ENCODE measurements at places on chromosomes 3 and 15.
A peak's percentile ranks its signal among the peaks of the same experiment; 100 is the strongest.

- no peak for DNase-seq
Measured at GRCh38 chr3:14404631-14405359, 2.4 kb downstream of the SLC6A6 start.

DNA sequence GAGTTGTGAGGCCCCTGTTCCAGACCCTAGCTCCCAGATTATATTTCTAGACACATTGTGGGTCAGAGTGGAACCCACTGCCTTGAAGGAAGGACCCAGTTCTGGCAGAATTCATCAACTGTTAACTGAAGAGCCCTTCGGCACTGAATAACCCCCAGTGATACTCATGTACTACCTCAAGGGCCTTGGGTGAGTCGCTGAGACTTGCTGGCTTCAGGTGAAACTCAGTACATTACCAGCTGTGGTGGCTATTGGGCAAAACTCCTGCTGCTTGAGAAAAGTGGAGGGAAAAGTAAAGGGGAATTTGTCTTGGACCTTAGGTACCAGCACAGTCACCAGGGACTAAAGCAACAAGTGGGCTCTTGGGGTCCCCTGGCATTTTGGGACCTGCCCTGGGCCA, 394.9 kb upstream of the EPHA3 start:
- no peak for DNase-seq

DNA sequence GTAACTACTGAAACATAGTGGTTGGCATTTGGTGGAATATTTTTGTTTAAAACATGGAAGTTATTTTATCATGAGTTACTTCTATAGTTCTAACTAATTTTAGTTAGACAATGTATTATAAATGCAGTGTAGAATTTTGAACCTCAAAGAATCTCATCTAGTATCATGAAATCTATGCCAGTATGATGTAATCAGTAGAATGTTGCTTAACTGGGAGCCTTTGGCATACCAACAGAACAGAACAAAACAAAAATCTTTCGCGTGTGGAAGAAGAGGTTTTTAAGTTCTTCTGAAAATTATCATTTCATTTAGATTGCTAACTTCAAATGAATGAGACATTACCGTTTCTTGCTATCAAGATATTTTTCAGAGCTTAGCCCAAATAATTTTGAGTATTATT, 98.4 kb upstream of the LRRFIP2 start:
- DNase-seq, result no peak

- DNase-seq, result no peak
Measured at GRCh38 chr3:171813897-171814460, 3.7 kb upstream of the PLD1 start.

GRCh38 chr3:10926811-10927521, 65.6 kb upstream of the SLC6A1 start:
- no peak for DNase-seq

DNA sequence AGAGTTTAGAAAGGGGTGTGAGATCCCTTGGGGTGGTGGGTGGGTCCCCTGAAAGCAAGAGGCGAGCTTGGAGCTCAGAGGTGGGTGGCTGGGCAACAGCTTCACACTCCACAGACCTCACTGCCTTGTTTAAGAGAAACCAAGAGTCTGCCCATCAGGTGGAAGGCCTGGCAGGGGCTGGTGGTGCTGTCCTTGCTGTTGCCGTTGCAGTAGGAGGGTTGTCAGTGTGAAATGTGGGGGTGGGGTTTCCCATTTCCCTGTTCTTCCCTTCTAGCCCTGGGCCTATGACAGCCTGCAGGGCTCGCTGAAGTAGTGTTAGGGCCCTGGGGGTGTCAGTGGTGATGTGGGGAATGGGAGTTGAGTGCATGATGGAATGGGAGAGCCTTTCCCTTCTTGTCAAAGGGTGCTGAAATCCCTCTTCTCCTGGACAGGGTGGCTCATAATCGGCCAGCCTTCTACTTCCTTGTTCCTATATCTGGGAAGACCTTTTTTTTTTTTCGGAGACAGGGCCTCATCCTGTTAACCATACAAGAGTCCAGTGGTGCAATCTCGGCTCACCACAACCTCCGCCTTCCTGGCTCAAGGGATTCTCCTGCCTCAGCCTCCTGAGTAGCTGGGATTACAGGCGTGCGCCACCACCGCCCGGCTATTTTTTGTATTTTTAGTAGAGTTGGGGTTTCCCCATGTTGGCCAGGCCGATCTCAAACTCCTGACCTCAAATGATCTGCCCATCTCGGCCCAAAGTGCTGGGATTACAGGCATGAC, 4.3 kb downstream of the PLEKHO2 start:
- no peak for DNase-seq

DNA sequence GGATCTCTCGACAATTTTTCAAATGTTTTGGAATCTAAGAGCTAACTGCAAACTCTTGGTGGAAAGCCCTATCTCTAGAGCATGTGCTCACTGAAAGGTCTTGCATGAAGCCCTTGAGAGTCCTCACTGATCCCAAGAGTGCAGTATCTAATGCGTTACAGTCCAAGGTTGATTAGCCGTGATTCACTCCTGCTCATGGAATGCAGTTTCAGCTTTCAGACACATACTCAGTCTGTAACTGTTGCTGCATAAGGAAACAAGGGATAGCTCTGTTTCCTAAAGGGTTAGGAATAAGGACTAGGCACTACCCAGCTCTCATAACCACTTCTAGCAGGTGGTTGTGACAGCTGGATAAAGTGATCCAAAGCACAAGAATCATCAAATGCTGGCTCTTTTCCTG, 687.4 kb upstream of the CFAP20DC start:
- DNase-seq, result no peak

DNA sequence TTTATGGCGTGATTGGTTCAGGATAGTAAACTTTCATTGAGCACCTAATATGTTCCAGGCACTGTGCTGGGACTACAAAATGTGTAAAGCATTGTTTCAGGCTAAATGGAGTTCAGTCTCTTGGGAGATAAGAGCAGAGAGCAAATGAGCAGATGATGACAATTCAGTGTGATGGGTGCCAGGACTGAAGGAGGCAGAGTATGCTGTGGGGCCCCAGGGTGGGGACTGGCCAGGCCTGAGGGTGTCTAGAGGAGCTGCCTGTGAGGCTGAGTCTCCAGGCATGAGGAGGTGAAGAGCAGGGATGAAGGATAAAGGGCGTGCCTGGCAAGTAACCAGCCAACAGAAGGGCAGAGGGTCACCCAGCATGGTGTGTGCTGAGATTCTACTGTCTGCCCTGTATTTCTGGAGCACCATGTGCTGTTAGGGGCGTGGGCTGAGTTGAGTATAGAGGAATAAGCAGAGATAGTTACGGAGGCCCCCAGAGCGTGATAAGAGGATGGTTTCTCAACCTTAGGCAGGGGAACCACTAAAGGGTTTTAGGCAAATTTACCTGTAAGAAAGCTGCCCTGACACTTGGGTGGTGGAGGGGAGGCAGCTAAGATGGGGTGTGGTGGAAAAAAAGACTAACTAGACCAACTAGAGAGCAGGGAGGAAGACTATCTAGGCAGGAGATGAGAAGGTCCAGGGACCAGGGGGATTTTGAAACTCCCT, 38.5 kb downstream of the EPHB1 start:
- DNase-seq, result no peak

- DNase-seq, result no peak
Measured at GRCh38 chr15:76035593-76035992, 23.4 kb upstream of the NRG4 start.

DNA sequence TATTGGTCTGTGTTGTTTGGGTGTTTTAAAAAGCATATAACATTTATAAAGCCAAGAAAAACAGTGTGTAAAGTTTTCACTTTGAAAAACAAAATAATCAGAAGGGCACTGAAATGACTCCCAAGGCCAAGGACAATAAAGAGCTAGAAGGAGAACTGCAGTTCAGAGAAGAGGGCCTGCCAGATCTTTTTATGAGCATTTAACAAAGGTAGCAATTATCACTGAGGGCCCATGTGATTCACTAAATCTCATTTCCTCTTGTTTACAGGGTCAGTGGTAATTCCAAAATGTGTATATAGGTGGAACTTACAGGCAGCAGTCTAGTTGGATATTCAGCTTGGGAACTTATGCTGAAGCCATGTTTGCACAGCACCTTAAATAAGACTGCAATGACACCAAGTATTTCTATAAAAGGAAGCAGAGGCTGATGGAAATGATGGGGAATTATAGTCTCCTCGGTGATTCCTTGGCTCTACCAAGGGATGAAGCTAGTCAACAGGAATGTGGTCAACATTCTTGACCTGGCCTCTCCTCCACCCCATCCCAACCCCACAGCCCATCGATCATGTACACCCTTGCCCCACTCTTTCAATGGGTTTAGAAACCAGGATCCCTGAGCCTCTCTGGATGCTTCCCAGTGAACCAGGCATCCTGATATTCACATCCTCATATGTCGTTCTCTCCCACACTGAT, 54.4 kb upstream of the THUMPD3 start:
- DNase-seq, result no peak

DNA sequence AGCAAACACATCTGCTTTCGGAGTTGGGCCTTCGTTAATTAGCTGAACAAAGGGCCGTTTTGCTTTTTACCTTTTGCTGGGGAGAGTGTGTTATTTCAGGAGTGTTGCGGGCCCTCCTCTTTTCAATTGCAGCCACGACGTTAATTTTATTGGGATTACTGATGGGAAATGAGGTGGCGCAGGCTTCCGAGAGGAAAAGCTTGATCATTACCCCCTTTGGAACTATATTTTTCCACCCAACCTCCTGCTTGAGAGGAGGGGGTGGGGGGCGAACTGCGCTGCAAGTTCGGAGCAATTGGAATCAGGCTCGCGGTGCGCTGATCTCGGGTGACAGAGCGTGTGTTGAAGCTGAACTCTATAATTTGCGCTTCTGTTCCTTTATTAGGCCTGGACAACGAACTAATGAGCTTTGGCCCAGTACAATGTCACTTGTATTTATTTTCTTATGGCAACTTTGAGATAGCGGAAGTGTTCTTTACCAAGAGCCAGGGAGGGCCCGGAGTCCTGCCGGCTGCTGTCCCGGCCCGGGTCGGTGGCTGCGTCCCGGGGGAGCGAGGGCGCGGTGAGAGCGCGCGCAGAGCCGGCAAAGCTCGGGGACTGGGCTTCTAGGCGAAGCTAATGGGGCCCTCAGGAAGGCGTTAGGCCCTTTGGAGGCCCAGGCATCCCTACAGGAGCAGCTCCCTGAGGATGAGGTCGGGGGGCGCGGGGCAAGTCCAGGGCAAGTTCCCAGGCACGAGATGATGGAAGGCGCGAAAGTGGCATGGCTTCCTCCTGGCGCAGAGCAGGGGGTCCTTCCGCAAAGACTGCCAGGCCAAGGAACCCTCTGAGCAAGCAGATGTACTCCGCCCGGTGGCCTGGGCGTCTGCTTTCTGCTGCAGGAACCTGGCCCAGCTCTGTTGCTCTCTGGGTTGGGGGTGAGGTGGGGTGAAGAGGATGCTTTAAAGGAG, 12.9 kb downstream of the NR2F2 start:
- peak; percentile 31 for DNase-seq

GRCh38 chr3:115279939-115280338, 132.9 kb upstream of the ZBTB20 start:
- no peak for DNase-seq

DNA sequence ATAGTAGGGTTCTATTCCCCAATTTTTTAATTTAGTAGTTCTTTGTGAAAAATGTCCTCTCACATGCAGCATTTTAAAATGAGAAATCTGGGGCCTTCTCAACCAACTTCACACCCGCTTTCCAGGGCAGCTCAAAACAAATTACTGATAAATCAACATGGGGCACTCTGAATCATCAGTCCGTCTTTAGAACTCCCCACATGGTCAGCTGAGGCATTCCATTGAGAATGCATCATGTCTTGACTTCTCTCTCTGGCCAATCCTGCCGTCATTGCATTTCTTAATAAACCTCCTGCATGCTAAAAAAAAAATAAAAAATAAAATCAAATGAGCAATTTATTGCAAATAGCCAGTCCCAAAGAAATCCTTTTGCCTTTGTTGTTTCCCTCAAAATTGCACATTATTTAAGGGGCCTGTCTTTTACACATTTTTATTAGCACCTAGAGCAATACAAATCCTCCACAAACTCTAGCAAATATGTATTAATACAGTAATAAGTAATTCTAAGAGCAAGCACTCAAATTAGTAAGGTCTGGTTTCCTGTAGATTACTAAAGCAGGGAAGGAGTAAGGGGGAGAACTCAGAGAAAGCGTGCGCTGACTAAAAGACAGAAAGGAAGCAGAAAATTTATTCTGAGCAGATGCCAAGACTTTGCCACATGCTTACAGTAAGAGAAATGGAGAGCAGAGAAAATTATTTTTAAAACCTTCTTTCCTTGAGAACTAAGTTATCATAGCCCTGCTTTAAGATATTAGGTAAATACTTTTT, 175.7 kb downstream of the TNIK start:
- no peak for DNase-seq

All from left hindlimb (tissue), 1 donor.